ENCODE measurements at places on chromosomes 7 and 10. TPM values are rescaled to one million over a fixed set of nuclear protein-coding genes. Genes with fewer than 3 reads are reported as not detected.

DNA sequence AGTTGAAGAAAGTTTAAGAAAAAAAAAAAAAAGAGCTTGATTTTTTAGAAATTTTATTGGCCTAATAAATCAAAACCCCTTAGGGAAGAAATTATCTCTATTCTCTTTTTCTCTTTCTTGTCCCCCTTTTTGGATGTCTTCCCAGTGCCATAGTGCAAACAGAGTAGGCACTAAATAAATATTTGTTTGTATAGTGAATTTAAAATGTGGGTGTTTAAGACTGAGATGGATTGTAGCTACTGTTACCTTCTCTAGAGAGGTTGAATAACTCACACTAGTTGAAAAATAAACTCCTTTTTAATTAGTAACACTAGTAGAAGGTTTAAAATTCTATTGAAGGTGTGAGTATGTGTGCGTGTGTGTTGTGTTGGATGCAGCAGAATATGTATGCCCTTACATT is 783.8 kb downstream of the NXPH1 start:
- no peak overlapping the region for H3K27ac ChIP-seq
- H3K36me3 ChIP-seq: no peaks in the 10 kb centered on the region
- H3K4me3 ChIP-seq: no peak overlapping the region
- no peaks in the 10 kb centered on the region for H3K4me1 ChIP-seq

DNA sequence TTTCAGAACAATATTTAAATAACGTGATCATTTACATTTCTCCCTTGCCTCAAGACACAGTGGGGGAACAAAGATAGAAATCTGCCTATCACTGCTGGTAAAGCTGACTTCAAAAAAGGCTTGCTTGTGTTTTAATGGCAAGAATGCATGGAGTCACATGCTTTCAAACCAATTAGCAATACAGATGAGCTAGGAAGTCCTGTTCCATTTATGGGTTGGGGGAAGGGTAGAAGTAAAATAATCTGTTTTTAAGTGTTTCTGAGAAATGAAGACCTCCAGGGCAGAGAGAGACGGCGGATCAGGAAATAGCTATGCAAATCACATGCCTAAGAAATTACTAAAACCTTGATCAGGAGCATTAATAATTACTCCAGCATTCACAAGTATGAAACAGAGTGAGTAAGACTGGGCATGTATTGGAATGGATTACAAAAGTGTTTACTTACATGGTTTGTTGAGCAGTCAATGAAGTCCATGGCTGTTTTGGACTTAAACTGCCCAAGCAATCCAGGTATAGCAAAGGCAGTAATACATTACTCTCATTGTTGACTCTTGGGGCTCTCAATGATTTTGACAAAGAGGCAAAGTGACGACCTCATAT is 142.0 kb downstream of the ARID5B start:
- H3K27ac ChIP-seq: peak overlapping the region; percentile 60
- no peaks in the 10 kb centered on the region for H3K36me3 ChIP-seq
- no peak overlapping the region for H3K4me3 ChIP-seq
- H3K27me3 ChIP-seq: no peaks in the 10 kb centered on the region
- DNase-seq: no peak
- peaks cover 9% of the 10 kb centered on the region for H3K4me1 ChIP-seq

Gene SYT15
- 5.9 TPM for total RNA-seq

DNA sequence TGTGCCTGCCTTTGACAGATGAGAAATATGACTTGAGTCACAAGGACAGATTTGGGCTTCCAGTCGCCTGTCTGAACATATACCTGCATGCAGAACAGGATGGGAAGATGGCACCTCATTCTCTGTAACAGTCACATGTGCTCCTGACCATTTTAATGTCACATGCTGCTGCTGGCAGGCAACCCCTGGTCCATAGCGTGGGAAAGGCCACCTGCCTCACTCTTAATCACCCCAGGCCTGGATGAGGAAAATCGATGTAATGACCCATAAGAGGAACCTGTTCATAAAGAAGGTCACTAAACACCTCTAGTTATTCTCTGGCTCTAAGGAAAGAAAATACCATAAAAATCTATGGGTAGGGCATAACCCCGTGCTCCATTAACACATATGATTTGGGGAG is 110.2 kb downstream of the GFRA1 start:
- no peaks in the 10 kb centered on the region for H3K27me3 ChIP-seq
- DNase-seq: no peak
- H3K27ac ChIP-seq: no peak overlapping the region
- no peak overlapping the region for H3K4me3 ChIP-seq
- H3K4me1 ChIP-seq: no peaks in the 10 kb centered on the region

- H3K36me3 ChIP-seq: no peaks in the 10 kb centered on the region
- peaks cover 18% of the 10 kb centered on the region for H3K4me1 ChIP-seq
- no peak for DNase-seq
- no peak overlapping the region for H3K4me3 ChIP-seq
Measured at GRCh38 chr10:72244573-72245038, 28.5 kb upstream of the ASCC1 start.

DNA sequence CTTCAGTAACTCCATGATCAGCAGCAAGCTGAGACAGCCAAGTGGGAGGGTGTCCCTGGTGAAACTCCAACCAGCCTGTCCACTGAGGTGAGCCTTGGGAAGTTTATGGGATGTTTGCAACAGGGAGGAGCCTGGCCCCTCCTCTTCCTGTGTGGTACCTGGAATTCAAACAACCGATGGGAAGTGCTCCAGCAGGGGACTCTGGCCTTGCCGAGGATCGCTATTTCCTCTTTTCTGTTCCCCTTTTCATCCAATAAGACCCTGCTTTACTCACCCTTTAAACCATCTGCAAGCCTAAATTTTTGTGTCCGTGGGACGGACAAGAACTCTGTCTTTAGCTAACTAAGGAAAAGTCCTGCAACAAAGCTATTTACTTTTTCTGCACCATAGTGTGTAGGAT is 491.1 kb upstream of the ZMIZ1 start:
- H3K36me3 ChIP-seq: no peaks in the 10 kb centered on the region
- DNase-seq: no peak
- no peaks in the 10 kb centered on the region for H3K4me1 ChIP-seq
- no peaks in the 10 kb centered on the region for H3K27me3 ChIP-seq

DNA sequence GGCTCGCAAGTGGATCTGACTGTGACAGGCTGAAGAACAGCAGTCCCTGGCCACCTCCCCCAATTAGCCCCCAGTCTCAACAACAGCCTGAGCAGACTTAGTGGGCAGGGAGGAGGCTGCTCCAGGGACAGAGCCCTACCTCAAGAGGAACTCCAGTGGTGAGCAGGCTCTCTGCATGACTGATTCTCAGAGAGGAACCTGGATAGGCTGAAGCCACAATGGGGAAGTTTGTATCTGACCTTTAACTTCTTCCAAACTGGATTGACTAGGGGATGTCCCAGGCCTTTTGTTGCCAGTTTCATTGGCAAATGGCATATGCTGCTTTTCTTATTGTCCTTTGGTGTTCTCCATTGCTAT is 93.0 kb downstream of the ARHGAP22 start:
- H3K36me3 ChIP-seq: no peaks in the 10 kb centered on the region
- no peaks in the 10 kb centered on the region for H3K27me3 ChIP-seq
- no peak overlapping the region for H3K27ac ChIP-seq
- no peak overlapping the region for H3K4me3 ChIP-seq

GRCh38 chr10:131310142-131310541 is 1.4 kb downstream of the TCERG1L start:
- DNase-seq: no peak

DNA sequence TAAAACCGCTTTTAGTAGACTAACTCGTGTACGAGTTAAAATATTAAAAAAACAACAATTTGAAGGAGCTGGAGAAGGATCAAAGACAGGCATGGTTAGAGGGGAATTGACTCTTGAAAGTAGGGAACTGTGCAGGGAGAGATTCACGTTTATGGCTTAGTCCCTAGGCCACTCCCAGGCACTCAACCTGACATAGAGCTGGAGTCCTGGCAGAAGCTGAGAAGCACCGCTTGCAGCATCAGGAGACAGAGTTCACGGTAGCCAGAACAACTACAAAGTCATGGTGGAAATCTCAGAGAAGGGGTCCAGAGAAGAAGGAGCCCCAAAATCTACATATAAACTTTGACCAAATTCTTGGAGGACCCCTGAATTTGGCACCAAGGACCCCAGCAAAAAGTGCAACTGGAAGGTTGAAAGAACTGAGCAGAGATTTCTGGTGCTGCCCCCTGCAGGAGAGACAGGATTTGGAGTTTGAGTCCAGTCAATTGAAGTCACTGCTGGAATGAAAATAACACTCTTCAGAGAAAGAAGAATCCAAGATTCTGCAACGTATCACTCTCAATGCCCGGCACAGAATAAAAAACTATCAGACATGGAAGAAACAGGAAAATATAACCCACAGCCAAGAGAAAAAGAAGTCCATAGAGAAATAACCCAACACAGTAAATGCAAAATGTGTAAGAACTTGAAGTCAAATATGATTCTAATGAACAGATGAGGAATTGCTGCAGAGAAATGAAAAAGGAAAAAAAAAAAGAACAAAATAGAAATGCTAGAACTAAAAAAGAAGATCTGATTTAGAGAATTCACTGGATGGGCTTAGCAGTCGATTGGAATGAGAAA is 493.3 kb upstream of the PODXL start:
- H3K27ac ChIP-seq: no peak overlapping the region
- no peak for DNase-seq
- no peaks in the 10 kb centered on the region for H3K27me3 ChIP-seq
- no peaks in the 10 kb centered on the region for H3K36me3 ChIP-seq
- H3K4me1 ChIP-seq: no peaks in the 10 kb centered on the region

Gene LRRC27
- total RNA-seq: 8.2 TPM

Gene CYP2C8
- 0.16 TPM for total RNA-seq

- no peaks in the 10 kb centered on the region for H3K36me3 ChIP-seq
- H3K27me3 ChIP-seq: no peaks in the 10 kb centered on the region
- DNase-seq: no peak
Measured at GRCh38 chr10:80068270-80068669, 10.2 kb upstream of the TMEM254 start.

GRCh38 chr7:76267107-76267893 is 35.2 kb upstream of the HSPB1 start:
- H3K4me1 ChIP-seq: peaks cover 4% of the 10 kb centered on the region
- H3K36me3 ChIP-seq: no peaks in the 10 kb centered on the region
- peaks cover 7% of the 10 kb centered on the region for H3K27me3 ChIP-seq
- H3K27ac ChIP-seq: no peak overlapping the region

Gene GAD2
- total RNA-seq: not detected

- DNase-seq: no peak
- peaks cover 6% of the 10 kb centered on the region for H3K4me1 ChIP-seq
- H3K27me3 ChIP-seq: no peaks in the 10 kb centered on the region
- H3K4me3 ChIP-seq: no peak overlapping the region
Measured at GRCh38 chr10:80153460-80153859, 20.9 kb downstream of the PLAC9 start.

GRCh38 chr10:89242840-89243568 is 8.6 kb downstream of the LIPA start:
- H3K27me3 ChIP-seq: no peaks in the 10 kb centered on the region
- H3K4me3 ChIP-seq: no peak overlapping the region
- peak overlapping the region; percentile 65 for H3K27ac ChIP-seq

Gene KIAA1217
- 83.6 TPM for total RNA-seq
